ENCODE measurements at places on chromosomes 5 and 9.
A peak's percentile ranks its signal among the peaks of the same experiment; 100 is the strongest.

DNA sequence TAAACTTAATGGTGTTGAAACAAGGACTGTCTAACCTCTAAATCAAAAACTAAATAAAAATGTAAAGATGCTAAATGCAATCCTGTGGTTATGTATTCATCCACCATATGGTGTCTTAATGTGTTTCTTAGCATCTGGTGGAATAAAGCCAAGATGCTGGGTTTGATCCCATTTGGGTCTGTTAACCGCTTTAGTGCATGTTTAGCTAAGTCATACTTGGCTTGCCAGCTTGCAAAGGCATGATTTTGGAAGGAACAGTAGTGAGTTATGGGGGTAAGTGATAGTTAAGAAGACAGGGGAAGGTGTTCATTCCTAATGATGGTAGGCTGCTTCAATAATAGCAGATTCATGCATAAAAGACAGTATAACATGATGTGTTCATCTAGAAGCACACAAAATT lies 139.0 kb upstream of the SLC27A6 start:
- no peak for DNase-seq

DNA sequence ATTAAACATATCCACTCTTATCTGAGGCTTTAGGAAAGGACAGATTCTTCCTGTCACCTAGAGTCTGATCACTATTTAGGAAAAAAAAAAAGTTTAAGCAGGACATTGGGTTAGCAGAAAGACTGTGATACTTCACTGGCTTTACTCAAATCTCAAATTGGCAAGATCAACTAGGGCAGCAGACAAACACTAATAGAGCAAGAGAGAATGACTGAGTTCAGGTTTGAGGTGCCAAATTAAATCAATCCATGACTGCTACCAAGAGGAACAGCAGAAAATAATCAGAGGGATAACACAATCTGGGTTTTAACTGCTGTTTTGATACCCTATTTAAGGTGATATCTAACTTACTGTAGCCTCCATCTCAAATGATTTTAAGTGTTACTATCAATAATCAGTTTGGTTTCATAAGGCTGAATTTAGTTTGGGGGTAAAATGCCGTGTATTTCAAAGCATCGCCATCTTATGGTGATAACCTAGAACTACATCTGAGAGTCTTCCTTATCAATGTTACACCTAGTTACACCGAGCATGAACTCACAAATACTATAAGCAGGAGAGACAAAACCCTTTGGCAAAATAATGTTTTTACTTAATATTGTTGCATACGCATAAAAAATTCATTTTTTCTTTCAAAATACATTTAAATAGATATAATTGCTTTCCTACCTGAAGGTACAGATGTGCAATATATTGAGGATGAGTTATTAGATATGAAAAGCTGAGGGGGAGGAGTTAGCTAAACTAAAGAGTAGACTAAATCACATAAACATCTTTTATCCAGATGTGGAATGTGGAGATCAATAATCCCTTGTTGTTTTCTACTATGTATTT lies 286.4 kb upstream of the CDH12 start:
- DNase-seq = peak; percentile 9

GRCh38 chr9:13127131-13127530 lies 152.4 kb downstream of the MPDZ start:
- DNase-seq = no peak

DNA sequence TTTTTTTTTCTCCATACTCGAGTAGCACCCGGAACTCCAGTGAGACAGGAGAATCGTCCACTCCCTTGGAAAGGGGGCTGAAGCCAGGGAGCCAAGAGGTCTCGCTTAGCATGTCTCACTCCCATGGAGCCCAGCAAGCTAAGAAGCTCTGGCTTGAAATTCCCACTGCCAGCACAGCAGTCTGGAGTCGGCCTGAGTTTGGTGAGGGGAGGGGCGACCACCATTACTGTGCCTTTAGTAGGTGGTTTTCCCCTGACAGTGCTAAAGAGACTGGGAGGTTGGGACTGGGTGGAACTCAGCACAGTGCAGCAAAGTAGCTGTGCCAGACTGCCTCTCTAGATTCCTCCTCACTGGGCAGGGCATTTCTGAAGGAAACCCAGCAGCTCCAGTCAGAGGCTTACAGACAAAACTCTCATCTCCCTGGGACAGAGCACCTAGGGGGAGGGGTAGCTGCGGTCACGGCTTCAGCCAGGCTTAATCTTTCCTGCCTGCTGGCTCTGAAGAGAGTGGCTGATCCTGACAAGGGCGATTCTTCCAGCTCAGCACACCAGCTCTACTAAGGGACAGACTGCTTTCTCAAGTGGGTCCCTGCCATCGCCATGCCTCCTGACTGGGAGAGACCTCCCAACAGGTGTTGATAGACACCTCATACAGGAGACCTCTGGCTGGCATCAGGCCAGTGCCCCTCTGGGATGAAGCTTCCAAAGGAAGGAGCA lies 414.5 kb upstream of the ZNF608 start:
- DNase-seq = no peak

- no peak for DNase-seq
Measured at GRCh38 chr5:81428861-81429260, 34.9 kb upstream of the ACOT12 start.

GRCh38 chr9:81782313-81782995 lies 93.1 kb upstream of the TLE1 start:
- no peak for DNase-seq

DNA sequence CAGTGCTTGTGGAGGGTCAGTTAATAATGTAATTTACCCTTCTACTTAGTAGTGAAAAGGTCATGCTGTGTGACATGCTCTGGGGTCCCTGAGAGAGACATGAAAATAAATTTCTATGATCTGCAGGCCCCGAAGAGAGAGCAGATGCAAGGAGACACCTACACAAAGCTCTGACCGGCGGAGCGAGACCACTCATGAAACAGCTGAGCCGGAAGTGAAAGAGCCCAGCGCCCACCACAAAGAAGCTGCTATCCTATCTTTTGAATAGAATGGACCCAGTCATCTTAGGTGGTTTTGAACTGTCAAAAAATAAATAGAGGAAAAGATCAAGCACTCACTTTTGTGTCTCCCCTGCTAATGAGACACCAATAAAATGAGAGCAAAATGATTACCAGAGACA lies 190.0 kb downstream of the MED10 start:
- DNase-seq = no peak

- DNase-seq = peak; percentile 28
Measured at GRCh38 chr5:170265522-170265921, 32.1 kb downstream of the LCP2 start.

- DNase-seq = no peak
Measured at GRCh38 chr5:160685695-160686094, 166.3 kb downstream of the ATP10B start.
